ENCODE measurements at places on chromosomes 3 and 15.

- DNase-seq = no peak
These were observed 110.3 kb downstream of the MFSD1 start for GRCh38 chr3:158912188-158912587.

DNA sequence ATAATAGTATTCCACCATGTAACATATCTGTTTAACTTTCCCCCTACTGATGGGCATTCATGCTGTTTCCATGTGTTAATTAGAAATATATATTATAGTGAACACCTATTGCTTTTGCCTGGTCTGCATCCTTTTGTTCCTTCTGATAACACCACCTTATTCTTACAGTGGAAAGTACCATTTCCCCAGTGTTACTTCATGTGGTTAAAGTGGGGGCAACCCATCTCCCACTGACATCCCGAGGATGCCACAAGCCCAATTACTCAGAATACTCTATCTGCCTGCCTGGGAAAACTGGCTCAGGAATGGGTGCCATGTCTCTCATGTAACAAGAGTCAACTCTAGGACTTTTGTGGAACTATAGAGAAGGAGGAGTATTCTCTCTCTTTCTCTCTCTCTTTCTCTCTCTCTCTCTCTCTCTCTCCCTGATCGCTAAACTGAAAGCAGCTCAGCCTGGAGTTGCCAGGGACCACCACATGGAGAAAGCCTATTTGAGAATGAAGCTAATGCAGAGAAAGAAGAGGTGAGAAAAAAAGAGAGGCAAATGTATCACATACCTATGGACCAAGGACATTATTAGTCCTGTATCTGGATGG lies 66.4 kb upstream of the PPIB start:
- no peak for DNase-seq

DNA sequence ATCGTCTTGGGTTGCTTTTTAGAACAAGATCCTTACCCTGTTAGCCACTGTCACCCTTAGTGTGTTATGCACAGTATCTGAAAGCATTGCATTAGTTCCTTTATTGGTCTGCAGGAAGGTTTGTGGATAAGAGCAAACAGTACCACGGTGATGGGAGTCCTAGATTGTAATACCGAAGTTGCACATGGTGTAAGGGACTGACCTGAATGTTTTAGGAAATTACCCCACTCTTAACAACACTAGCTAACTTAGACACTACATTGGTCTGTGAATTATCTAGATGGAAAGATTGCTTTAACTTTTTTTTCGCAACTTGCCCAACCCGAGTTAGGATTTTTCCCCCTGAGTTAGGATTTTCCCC lies 1.3 kb downstream of the STT3B start:
- DNase-seq = no peak

DNA sequence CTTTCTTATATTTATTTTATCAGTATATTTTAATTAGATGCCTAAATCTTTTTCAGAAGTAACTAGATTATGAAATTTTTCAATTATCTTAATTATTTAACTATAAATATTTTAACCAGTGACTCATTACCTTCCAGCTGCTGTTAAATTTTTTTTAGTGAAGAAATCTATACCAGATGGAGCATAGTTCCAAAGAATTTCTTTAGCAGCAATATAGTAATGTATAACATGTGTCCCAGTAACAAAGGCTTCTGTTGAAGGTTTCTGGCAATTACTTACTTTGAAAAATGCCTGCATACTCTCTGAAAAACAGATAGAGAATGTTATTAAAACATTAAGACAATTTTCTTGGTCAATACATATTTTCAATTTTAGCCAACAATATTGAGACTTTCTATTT lies 45.1 kb upstream of the CP start:
- no peak for DNase-seq

DNA sequence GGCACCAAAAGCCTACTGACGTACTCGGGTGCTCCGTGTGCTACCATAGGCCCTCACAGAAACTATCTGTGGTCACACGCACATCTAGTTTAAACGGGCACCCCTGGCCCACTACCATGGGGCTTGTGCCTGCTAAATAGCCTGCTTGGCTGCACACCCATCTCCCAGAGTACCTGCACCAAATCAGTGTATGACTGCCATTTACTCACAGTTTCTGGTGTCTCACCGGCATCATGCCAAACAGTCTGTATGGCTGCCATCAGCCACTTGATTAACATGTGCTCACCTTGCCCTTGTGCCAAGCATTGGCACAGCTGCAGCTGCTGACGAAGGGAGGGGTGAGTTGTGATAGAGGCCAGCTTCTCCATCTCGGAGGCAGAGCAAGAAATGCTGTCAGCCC lies 232.7 kb downstream of the IGSF11 start:
- DNase-seq = no peak

GRCh38 chr3:11548721-11549131 lies 95.0 kb downstream of the VGLL4 start:
- no peak for DNase-seq

GRCh38 chr15:74345051-74345450 lies 22.4 kb downstream of the CYP11A1 start:
- no peak for DNase-seq
